H1 (cell line): ENCODE measurements at places on chromosomes 1 and 21. TPM values are rescaled to one million over a fixed set of nuclear protein-coding genes. Genes with fewer than 3 reads are reported as not detected.

DNA sequence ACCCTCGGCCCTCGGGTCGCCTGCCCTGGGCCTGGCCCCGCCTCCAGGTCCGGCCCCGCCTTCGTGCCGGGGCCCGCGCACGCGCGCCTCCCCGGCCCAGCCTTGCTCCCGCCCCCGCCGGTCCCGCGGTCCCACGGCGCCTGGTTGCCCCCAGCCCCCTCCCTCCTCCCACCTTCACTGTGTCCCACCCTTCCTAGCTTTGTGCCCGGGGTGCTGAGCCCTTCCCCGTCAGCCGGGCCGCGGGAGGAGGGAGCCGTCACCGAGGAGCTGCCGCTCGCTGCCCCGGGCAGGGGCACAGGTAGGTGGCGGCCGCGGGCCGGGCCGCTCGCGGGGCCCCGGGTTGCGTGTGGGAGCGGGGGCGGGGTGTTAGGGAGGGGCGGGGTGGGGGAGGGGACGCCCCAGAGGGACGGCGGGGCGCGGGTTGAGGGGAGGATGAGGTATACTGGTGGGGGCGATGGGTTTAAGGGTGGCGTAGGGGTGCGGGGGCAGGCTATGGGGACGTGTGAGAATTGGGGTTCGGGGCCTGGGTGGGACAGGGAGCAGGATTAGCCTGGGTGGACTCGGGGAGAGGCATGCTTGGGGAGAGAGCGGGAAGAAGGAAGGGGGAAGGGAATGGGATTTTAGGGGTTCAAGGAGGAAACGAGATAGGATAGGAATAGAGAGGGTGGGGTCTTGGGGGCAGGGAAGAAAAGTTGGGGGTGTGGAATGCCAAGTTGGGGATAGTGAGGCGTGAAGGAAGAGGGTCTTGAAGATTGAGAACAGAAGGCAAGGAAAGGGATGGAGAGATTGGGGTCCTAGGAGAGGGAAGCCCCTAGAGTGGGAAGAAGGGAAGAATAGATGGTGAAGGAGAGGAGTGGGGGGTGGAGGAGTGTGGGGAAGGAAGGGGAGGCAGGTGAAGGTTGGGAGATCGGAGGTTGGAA lies at the start of gene LRRC42:
TSS of gene LRRC42 (plus strand) at position 99 of the 920 bp plus-strand sequence. CDS start 5,650 bp downstream, outside the sequence.
- DNase-seq = no peak

DNA sequence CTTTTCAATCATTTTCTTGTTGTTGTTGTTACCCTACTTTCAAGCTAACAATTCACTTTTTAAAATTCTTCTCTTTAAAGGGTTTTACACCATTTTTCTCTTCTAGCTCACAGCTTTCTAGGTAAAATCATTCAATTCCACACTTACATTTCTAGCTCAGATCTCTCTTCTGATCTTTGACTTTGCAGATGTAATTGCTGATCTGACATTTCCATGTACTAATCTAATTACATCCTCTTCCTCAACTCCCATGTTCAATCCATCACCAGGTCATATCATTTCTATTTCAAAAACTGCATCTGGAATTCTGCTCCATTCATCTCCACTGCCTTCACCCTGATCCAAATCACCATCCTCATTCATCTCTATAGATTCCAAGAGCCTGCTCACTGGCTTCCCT lies 3.0 kb downstream of the BCL10 start:
- DNase-seq = no peak

DNA sequence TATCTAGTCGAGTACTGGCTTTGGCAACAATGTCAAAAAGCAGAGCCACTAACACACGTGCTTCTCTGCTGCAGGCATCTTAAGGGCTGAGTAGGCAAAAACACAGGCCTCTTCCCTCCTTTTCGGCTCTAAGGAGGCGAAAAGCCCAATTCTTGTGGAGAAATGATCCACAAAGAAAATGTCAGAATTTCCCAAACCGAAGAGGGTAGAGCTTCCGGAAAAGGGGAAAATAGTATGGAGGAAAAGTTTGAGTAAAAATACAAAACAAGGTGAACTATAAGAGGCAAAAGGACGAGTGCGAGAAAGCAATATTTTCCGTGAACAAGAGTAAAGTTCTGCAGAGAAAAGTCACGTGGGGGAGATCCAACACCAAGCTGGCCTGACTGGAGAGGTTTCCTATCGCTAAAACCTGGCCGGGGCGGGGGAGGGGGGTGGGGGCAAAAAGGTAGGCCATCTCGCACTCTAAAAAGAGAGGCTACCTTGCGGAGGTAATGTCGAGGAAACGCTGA lies 551 bp downstream of the ZRANB2 start:
- DNase-seq = no peak

DNA sequence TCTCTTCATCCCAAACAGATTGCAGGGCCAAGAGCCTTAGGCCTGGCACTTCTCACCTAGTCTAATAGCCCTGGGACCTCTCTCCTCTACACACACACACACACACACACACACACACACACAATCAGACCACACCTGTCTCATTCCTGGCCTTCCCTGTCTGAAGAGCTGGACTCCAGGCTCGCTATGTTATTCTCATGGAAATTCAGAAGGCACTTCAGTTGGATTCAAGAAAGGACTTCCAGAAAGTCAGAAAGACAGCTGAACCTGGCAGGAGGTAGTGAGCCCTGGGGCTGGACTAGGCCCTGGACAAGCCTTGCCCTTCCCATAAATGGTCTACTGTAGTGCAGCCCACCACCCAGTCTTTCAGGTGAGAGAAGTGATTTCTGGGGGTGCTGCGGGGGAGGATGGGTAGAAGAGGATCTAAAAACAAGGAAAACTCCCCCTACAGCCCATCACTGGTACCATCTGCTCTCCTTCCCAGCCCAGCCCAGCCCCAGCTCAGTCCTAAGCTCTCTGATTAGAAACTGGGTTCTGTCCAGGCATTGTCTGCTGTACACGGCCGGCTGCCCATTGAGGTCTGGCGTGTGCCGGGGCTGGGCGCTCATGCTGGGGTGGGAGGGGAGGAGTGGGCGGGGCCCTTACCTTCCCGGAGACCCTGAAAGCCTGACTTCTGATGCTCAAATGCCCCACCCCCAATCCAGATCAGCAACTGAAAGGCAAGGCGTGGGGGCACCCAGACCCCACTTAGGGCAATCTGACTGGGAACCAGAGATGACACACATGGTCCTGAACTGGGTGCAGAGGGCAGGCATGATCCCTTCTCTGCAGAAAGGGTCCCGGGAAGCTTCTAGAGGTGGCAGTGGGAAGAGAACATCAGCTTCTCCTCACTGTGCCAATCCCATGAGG lies 2.5 kb downstream of the KIF21B start:
- DNase-seq = no peak

GRCh38 chr1:61055110-61055614 lies 27.2 kb upstream of the NFIA start:
- no peak for DNase-seq

DNA sequence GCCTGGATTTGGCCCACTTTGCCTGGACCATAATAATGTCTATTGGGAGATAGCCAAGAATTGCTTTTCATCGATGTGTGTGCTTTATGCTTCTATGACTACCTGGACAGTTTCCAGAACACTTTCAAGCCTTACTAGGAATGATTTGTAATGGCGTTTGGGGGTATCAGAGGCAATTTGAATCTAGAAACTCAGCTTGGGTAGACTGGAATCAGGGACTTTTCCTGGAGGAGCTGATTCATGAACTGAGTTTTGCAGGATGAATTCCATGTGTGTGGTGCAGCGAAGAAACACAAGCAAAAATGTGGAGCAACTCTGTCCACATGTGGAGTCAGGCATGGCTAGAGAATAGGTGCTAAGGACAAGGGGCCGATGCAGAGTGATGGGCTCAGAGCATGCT lies 11.9 kb upstream of the TMEM61 start:
- DNase-seq = no peak

DNA sequence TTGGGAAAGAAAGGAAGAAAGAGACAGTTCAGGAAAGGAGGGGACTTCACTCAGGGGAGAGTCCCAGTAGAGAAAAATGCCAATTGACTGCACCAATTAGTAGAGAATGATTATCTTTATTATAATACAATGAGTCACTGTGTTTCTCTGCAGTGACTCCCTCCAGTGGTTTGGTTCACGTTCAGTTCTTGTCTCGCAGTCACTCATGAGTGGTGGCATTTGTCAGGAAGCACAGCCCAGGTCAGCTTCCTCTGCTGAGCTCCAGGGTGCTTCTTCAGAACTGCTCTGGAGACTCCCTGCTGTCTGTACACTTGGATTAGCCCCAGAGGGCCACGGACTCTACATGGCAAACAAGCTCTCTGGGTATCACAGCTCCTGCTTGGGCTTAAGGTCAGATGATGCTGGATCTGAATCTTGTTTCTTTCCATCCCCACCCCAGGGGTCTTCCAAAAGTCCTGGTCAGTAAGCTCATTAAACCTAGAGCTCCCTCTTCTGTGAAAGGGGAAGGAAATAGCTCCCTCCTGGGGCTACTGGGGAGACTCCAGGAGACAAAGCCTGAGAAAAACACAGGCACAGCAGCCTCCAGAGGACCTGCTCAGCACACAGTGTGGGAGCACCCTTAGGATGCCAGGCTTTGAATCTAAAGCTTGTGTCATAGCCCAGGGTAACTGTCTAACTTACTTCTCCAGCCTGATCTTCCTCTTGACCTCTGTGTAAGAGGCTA lies 619.0 kb downstream of the AJAP1 start:
- no peak for DNase-seq

GRCh38 chr1:5765997-5766913 lies 226.0 kb downstream of the NPHP4 start:
- no peak for DNase-seq

DNA sequence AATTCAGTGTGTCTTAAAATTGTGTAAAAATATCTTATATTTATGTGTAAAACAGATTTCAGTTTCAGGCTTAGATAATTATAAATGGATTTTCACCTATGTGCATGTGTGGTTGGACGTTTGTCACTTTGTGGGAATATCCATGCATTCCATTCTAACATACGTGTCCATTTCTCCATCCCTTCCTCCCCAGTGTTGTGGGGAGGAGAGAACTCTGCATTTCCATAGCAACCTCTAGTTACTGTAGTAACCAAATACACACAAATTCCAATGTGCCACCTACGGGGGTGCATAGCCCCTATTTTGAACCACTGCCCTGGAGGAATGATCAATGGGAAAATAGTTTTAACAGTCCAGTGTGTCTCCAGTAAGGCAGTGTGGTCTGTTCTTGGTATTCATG lies 79.0 kb downstream of the RASAL2 start:
- no peak for DNase-seq

DNA sequence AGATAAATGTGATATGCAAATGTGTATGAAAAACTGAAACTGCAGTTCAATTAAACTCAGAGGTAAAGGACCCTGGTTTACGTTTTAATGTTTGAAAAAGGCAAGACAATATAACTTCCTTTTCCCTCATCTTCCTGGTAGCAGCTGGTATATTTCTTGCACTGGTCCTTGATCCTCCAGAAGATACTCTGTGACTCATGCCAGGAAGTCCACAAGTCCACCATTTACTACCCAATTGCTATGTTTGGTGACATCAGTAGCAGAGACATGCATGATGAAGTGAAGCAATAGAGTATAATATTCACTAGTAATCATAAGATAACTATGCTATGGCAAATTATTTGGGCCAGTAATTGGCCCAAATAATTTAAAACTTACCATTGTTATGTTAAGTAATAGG lies 774.5 kb upstream of the NEGR1 start:
- no peak for DNase-seq

GRCh38 chr1:94094469-94095111 lies 26.4 kb downstream of the ABCA4 start:
- no peak for DNase-seq

The KRTAP11-1 gene
- not detected in 2 replicates for total RNA-seq

The CAMK1G gene
- total RNA-seq = 0.38 and 1.0 TPM in 2 replicates

The ARHGAP30 gene
- 0.39 and 0.40 TPM in 2 replicates for total RNA-seq

The FCGR3A gene
- not detected in 2 replicates for total RNA-seq

The OR14K1 gene
- not detected in 2 replicates for total RNA-seq

The SPRR5 gene
- not detected in 2 replicates for total RNA-seq

The OPTC gene
- total RNA-seq = 0.78 and 1.1 TPM in 2 replicates

The HLX gene
- 0.30 and 0.50 TPM in 2 replicates for total RNA-seq

The DMRTA2 gene
- total RNA-seq = not detected in 2 replicates

The RGS13 gene
- total RNA-seq = not detected in 2 replicates

The DIO1 gene
- not detected in 2 replicates for total RNA-seq

The ZFP69 gene
- total RNA-seq = 4.3 TPM in 2 replicates
